Stimulated activated naive CD8-positive, alpha-beta T cell treated with anti-CD3 and anti-CD28 coated beads, Interleukin-15, Interleukin-2, amounts not matched to agents 100 U/mL and 50 U/mL, for 24 hours (primary cell): ENCODE measurements at places on chromosomes 7 and 10.

GRCh38 chr10:70546584-70546983, 56.0 kb downstream of the PRF1 start:
- no peak for DNase-seq

GRCh38 chr7:70178787-70179186, 580.5 kb downstream of the AUTS2 start:
- DNase-seq, result no peak

DNA sequence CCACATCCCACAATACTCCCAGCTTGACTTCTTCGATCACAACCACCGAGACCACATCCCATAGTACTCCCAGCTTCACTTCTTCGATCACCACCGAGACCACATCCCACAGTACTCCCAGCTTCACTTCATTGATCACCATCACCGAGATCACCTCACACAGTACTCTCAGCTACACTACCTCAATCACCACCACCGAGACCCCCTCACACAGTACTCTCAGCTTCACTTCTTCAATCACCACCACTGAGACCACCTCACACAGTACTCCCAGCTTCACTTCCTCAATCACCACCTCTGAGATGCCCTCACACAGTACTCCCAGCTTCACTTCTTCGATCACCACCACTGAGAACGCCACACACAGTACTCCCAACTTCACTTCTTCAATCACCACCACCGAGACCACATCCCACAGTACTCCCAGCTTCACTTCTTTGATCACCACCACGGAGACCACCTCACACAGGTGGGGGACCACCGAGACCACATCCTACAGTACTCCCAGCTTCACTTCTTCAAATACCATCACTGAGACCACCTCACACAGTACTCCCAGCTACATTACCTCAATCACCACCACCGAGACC, 8.6 kb downstream of the MUC3A start:
- no peak for DNase-seq

- no peak for DNase-seq
Measured at GRCh38 chr7:85927226-85927625, 716.5 kb upstream of the GRM3 start.

DNA sequence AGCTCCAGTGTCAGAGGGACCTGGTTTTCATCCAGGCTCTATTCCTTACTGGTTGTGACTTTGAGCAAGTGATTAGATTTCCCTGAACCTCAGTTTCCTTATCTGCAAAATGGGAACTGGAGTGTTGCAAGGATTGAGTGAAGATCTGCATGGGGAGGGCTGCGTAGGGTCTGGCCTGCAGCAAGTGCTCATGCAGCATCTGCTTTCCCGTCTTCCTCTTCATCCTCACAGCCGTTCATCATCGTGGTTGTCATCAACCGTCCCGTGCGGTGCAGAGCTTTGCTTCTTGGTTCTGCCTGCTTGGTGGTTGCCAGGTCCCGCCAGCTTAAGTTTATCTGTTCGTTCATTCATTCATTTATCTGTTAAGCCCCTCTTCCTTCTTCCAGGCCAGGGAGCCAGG, 135.0 kb downstream of the GRK5 start:
- DNase-seq, result no peak

GRCh38 chr10:63256009-63256773, 123.1 kb downstream of the NRBF2 start:
- no peak for DNase-seq

GRCh38 chr7:95026421-95027072, 119.2 kb downstream of the PPP1R9A start:
- DNase-seq, result no peak

DNA sequence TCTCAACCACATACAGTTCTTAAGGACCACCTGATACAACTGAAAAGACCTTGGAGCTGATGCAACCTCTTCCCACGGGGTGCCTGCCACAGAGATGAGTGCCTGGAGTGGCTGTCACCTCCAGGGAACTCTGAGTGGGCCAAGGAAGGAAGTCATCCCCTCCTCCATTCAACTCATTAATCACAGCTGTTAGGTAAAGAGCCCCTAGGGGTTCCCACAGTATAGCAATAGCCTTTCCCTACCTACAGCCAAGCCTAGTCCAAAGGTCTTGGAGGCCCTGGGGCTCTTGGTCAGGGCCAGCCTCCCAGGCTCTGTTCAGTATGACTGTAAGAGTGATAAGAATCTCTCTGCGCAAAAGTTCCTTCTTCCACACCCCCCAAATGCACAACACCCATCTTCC, 70.4 kb upstream of the NFE2L3 start:
- DNase-seq, result no peak
